ENCODE measurements at places on chromosomes 6 and 20.

DNA sequence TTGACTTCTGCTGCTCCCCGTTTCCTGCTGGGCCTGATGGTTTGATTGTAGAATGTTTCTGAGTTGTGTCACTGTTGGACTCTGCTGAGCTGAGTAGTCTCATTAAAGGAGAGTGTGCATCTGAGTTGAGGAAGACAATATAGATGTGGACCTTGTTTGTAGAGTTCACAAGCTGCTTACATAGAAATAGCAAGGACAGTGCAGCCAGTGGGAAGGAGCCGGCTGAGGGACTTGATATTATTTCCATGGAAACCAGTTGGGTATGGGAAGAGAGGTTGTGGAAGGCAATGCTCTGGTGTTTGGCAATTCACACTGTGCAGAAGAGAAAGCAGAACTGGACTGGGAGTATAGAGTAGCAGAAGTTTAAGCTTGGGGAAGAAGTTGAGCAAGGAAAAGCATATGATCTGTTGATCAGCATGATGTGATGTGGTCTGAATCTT lies 14.8 kb downstream of the IGF2R start:
- no peak for DNase-seq

DNA sequence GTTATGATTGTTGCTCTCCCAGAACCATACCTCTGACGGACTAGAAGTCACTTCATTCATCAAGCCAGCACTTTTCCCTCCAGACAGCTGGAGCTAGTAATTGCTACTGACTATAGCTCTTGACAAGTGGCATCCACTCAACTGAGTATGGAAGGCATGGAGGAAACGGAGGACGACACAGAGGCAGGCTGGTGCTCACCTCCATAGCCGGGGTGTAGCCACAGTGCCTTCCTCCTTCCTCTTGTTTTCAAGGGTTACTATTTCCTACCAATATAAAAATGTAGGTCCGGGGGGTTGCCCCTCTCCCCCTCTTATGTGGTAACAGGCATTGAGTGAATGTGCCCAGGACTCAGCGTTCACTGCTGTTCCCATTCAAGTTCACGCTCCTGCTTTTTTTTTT lies 23.5 kb upstream of the FOXC1 start:
- no peak for DNase-seq

- no peak for DNase-seq
These were observed 16.6 kb downstream of the CENPW start for GRCh38 chr6:126356526-126356925.

GRCh38 chr6:37485291-37485702 lies 14.4 kb downstream of the CCDC167 start:
- DNase-seq = no peak
